ENCODE measurements at places on chromosomes 6 and 20.

DNA sequence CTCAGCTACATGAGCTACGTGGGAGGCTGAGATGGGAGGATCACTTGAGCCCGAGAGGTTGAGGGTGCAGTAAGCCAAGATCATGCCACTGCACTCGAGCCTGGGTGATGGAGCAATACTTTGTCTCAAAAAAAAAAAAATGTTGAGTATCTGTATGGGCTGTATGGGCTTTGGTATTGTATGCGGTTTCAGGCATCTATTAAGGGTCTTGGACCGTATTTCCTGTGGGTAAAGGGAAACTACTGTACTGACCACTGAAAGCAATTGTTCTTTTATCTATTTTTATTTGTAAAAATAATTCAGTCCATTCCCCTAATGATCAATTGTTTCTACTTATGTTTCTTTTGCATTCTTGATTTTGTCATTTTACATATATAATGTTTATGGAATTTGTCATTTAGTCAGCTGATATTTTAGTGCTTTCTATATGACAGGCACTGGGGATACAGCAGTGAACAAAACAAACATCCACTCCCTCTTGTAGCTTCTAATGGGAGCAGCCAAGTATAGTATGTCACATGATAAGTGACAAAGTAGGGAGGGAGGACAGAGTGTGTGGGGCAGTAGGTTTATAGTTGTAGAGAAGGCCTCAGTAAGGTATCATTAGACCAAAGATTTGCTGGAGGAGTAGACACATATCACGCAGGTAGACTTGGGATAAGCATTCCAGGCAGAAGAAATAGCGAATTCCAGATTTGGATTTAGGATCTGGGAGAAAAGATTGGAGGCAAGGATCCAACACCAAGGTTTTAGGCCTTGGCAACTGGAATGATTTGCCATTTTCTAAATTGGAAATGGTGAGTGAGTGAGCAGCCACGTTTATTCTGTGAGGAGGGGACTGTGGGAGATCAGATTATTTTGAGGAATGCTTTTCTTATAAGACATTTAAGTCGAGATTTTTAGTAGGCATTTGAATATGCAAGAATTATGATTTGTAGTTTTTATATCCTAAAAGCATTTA lies 6.0 kb downstream of the PCMT1 start:
- DNase-seq, result no peak

- DNase-seq, result no peak
Observed at GRCh38 chr6:113719064-113719463, 138.1 kb upstream of the MARCKS start.

- DNase-seq, result no peak
Observed at GRCh38 chr6:41560431-41561192, 14.4 kb downstream of the FOXP4 start.

DNA sequence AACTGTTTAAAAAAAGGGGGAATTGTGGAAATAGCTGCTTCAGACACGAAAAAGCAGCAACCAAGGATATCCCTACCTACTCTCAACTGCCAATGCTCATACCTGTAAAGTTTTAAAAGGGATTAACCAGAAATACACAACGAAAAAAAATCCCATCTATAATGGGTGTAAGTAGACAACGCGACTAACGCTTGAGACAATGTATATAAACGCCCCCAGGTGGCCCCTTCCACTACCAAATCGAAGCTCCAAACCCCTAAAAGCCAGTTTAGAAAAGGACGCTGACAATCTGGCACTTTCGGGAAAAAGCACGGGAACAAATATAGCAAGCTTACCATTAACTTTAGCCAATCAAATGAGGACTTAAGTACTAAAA lies 94.5 kb upstream of the BTN3A2 start:
- DNase-seq, result no peak

DNA sequence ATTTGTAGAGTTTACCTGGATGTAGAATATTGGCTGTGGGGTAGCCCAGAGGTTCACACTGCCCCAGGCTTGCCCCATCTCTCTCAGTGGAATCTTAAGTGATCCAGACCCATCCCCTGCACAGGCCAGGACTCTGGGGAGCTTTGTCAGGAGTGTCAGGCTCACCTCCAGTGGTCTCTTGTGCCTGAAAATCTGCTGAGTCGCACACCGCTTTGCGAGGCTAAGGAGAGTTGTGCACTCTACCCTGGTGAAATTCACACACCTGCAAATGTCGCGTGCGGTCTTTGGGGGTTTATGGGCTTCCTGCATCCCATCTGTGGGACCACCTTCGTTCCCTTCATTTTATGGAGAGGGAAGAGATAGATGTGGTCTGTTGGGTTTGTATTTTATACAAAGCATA lies 63.6 kb upstream of the KIF25 start:
- DNase-seq, result no peak

GRCh38 chr6:155985660-155986138 lies 530.1 kb upstream of the NOX3 start:
- DNase-seq, result no peak

- no peak for DNase-seq
Observed at GRCh38 chr6:126341126-126341525, 1.2 kb downstream of the CENPW start.

GRCh38 chr6:49550492-49551077 lies at the start of gene C6orf141:
Gene C6orf141, plus strand, starts transcription at chr6:49550668. Its CDS starts 125 bp downstream, at chr6:49550793.
- DNase-seq, result peak; percentile 56

GRCh38 chr20:11810311-11811083 lies 107.2 kb upstream of the BTBD3 start:
- DNase-seq, result no peak

Measured in left lobe of liver (tissue), 2 donors.